ENCODE measurements at places on chromosomes 7 and 10. TPM values are rescaled to one million over a fixed set of nuclear protein-coding genes. Genes with fewer than 3 reads are reported as not detected.

Gene DOCK4
- 1.5 TPM for total RNA-seq

GRCh38 chr10:52379287-52379686, 65.2 kb downstream of the DKK1 start:
- DNase-seq: no peak

Gene MMD2
- not detected for total RNA-seq

Gene FOXP2
- not detected for total RNA-seq

DNA sequence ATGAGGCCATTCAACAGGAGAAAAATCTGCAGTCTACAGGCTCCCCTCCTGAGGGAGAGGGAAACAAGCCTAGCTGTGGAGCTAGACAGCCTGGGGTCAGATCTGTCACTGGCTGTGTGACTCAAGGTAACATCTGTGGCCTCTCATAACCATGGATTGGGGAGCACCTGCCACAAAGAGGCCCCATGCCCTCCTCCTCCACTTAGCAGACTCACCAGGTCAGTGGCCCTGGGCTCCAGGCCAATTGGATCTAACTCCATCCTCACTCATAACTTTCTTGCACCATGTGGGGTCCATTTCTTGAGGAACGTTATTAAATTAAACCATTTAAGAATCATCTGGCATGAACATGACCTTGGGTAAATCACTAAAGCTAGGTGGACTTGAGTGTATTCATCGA, 1.8 kb downstream of the GDF10 start:
- no peak for DNase-seq

Gene UNCX
- total RNA-seq: not detected

GRCh38 chr10:126476246-126476645, 88.0 kb upstream of the ADAM12 start:
- no peak for DNase-seq

- no peak for DNase-seq
Observed at GRCh38 chr10:74432841-74433594, 282.0 kb downstream of the ADK start.

Gene PRLHR
- total RNA-seq: not detected

Gene ASB4
- total RNA-seq: not detected

DNA sequence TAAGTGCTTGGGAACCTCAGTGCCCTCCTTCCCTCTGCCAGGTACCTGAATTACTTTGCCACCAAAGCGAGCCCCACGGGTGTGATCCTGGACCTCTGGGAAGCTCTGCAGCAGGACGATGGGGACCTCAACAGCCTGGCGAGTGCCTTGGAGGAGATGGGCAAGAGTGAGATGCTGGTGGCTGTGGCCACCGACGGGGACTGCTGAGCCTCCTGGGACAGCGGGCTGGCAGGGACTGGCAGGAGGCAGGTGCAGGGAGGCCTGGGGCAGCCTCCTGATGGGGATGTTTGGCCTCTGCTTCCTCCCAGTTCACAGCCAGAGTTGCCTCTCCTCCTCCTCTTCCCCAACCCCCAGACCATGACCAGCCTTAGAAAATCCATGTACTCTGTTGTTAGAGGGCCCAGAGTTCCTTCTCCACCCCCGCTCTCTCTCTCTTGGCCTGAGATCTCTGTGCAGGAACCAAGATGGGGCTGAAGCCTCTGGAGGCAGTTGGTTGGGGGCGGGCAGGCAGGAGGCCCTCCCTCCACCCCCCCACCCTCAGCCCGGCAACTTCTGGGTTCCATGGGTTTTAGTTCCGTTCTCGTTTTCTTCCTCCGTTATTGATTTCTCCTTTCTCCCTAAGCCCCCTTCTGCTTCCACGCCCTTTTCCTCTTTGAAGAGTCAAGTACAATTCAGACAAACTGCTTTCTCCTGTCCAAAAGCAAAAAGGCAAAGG, 19.8 kb upstream of the SLC29A3 start:
- no peak for DNase-seq

DNA sequence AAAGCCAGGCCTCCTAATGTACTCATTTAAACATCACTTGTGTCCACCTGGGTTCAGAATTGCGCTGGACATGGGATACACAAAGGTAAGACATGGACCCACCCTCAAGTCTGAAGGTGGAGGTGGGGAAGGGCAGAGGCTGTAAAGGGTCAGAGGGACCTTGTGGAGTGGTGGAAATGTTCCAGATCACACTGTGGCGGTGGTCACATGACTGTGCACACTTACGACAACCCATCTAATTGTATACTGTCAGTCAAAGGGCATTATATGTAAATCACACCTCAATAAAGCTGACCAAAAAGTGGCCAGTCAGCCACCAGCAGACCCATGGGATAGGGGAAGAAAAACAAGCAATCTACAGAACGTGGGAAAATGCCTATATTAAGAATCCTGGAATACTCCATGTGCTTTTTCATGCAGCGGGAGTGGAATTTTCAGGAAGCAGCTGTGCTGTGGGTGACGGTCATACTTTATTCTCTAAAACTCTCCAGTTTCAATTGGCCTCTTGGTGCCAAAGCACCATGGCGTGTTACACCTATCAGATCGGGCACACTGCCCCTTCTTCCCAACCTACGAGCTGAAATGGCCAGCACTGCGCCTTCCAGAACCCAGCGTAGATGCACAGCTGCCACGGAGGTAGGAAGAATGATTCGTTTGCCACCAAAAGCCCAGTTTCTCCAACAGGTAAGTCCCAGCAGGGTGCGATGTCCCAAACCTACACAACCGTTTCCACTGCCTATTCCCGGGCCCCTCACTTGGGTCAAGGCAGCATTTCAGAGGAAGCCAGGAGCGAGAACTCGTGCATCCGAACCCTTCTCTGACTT, 69.8 kb downstream of the PRKAG2 start:
- DNase-seq: no peak

GRCh38 chr10:126196281-126196680, 192.0 kb downstream of the ADAM12 start:
- no peak for DNase-seq

Gene HOXA7
- 0.09 TPM for total RNA-seq

- DNase-seq: no peak
Observed at GRCh38 chr10:72061491-72061890, 26.9 kb downstream of the SPOCK2 start.

- DNase-seq: no peak
Observed at GRCh38 chr7:150941351-150942000, 36.6 kb downstream of the KCNH2 start.

Gene OPN4
- not detected for total RNA-seq

DNA sequence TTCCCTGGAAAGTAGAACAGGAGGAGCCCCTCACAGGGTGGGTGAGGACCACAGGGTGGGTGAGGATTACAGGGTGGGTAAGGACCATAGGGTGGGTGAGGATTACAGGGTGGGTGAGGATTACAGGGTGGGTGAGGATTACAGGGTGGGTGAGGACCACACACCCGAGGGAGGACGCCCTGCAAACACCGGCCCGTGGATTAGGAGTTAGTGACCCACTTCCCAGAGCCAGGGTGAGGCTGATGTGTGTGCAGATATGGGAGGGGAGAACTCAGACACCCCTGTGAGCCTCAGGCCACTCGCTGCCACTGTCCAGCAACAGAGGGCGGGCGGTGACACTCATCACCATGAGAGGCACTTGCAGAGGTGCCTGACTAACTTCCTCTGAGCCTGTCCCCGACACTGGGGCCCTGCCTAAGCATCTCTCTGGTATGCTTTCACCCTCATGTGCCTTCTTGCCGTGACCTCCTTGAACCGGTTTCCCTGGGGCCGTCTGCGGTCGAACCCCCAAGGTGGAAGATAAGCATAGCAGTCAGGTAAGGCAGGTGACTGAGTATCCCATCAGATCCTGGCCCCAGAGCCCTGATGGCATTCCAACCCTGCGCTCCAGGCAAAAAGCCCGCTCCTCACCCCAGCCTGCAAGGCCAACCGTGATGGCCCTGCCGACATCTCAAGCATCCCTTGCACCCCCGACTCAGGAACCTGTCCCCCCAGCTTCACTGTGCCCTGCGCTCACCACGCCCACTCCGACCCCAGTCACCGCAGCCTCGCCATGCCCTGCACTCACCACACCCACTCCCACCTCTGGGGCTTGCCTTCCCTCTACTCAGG, 74.1 kb downstream of the FAM53B start:
- DNase-seq: no peak

GRCh38 chr10:119413093-119413453, 129.4 kb downstream of the RGS10 start:
- no peak for DNase-seq

DNA sequence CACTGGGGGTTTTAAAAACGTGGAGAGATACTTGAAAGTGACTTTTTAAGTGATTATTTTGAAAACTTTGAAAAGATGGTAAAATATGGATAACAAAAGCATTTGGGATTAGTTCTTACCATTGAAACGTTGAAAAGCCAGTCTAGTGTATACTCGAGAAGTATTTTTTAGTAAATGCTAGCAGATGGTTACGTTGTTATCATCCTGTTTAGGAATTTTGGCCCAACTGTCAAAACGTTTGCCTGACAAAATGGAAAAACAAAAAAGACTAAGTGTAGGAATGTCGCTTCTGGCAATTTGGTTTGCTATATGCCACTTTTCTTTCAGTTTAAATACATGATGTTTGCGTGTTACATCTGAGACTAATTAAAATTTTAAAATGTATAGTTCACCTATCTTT, 1.2 kb downstream of the RBM33 start:
- no peak for DNase-seq

DNA sequence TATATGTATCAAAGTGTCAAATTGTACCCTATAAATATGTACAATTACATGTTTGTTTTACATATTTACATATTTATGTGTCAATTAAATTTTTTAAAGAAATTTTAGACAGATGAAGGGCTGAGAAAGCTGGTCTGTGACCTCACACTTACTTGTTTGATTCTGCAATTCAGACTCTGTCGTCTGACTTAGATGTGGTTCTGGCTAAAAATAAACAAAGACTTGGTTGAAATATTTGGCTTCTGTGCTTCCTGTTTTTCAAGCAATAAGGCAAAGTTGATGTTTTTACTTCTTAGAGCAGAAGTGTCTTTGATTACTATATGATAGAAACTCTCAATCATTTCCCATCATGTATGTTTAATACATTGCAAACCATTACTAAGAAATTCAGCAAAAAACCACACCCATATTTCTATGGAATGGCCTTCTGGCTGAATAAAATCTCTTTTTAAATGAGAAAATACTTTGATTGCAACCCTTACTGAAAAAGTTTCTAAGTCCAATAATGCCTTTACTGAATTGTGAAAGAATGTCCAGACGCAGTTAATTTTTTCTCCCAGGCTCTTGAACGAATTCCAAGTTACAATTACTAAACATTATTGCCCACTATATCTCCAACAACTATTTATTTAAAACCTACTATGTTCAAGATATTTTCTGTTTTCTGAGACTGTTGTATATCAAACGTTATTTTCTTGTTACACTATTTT, 59.5 kb upstream of the PRKG1 start:
- no peak for DNase-seq

Gene TFPI2
- 17.4 TPM for total RNA-seq

- no peak for DNase-seq
Observed at GRCh38 chr10:80100116-80100515, 21.7 kb downstream of the TMEM254 start.

Gene POT1
- 14.1 TPM for total RNA-seq

DNA sequence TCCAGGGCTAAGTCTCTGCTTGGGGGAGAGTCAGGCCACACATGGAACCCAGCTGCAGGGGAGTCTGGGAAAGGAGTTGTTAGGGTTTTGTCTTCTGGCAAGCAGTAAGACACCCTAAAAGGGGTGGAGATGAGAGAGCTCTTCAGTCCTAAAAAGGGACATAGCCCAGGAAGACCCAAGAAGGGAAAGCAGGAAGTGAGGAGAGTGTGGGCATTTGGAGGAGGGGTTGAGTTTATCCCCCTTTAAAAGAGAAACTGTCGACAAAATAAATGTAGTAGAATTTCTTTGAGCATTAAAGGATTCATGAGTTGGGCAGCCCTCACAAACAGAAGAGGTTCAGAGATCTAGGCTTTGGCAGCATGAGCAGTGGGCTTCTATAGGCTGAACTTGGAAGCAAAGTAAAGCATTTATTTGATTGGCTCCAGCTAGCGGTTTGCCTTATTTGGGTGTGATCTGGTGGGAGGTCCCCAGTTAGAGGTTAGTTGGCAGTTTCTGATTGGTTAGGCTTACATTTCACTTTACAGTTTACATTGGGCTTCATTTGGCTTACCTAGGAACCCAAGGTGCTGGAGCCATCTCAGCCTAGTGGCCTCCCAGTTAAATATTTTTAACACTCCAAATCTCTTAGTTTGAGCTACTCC, 246.7 kb downstream of the CAMK1D start:
- no peak for DNase-seq

DNA sequence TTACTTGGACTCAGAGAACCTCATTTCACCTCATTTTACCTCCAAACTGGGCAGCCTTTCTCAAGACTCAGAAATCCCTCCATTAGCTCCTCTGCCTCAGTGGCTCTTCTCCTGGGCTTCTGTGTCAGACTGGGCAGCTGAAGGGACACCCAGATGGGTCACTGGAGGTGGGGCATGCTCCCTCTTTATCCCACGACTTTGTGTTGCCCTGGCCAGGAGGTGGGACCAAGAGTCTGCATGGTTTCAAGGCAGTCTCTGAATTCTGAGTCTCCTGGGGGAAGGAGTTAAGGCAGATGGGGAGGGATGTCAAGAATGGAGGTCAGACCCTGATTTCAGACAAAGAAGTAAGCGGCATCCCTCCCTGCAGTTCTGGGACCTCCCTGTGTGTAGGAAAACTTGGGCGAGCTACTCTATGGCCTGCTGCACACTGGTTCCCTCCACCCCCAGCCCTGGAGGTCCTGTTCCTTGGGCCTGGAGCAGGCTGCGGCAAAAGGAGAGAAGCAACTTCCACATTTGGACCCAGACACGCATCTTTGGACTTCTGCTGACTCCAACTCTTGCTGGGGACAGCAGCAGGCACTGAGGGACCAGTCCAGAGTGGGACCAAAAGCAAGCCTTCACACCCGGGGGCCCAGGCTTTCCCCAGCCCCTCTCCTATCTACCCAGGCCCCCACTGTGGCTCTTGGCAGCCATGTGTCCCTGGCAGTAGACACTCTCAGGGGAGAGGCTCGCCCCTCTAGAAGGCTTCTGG, 10.8 kb downstream of the POLL start:
- DNase-seq: no peak

GRCh38 chr7:28661826-28662595, 249.7 kb downstream of the CREB5 start:
- no peak for DNase-seq
